ENCODE measurements at places on chromosomes 1 and 21. TPM values are rescaled to one million over a fixed set of nuclear protein-coding genes. Genes with fewer than 3 reads are reported as not detected.
A peak's percentile ranks its signal among the peaks of the same experiment; 100 is the strongest.

The PDC gene
- not detected for total RNA-seq

The HCRTR1 gene
- not detected for total RNA-seq

The RORC gene
- total RNA-seq: 11.3 TPM

The DFFA gene
- total RNA-seq: 41.0 TPM

The CNR2 gene
- not detected for total RNA-seq

The LRRC53 gene
- not detected for total RNA-seq

The C1orf185 gene
- total RNA-seq: not detected

The TOMM40L gene
- total RNA-seq: 13.3 TPM

The TMEM167B gene
- 54.9 TPM for total RNA-seq

The SLAMF8 gene
- not detected for total RNA-seq

The ZNF683 gene
- total RNA-seq: not detected

The CFAP45 gene
- 2.8 TPM for total RNA-seq

The SCMH1 gene
- total RNA-seq: 24.3 TPM

The BEND5 gene
- 0.73 TPM for total RNA-seq

The OPRD1 gene
- 0.05 TPM for total RNA-seq

The RPL22 gene
- total RNA-seq: 514 TPM

GRCh38 chr1:248857201-248857600, 1.7 kb downstream of the ZNF692 start:
- no peak for DNase-seq

GRCh38 chr1:62500210-62500609, 63.4 kb downstream of the USP1 start:
- no peak for DNase-seq

DNA sequence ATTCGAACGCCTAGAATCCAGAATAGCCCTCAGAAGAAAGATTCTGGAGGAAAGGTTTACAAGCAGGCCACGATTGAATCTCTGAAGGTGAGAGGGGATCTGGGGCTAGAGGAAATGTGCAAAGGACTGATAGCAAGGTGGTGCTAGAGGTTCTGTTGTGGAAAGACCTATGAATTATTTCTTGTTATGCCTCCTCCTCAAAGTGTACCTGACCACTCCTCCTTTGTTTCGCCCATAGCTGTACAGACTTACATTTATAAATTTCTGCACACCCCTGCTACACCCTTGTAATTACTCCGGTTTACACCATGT, 986 bp downstream of the TCEANC2 start:
- DNase-seq: no peak

DNA sequence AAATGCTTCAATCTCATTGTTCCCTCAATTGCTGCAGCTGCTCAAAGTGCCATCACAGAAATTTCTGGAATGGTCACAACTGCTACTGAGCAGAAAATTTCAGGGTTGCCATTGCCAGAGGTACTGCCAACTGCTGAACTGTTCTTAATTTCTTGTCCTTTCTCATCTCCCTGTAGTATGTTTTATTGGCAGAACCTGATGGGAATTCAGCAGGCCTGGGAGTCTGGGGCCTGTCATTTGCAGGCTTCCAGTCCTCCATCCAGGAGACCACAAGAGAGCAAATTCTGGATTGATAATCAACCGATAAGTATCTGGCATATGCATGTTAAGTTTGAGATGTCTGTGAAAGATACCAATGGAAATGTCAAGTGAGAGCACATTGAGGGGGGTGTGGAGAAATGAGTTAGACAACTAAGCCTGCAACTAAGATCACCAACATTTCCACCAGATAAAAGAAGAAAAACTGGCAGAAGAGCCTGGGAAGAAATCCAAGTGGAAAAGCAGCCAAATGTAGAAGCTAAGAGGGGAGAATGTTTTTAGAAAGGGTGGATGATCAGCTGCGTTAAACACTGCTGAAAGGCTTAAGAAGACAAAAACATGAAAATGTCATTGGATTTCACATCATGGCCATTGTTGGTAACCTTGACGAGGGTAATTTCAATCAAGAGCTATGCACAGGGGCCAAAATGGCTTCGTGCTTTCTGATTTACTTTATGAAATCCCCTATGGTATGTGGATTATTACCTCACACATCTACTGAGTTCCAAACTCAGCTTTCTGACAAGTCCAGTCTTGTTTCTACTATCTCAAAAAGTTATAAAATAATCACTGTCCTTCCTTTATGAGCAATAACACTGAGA, 648.1 kb downstream of the PLPP3 start:
- no peak for DNase-seq

DNA sequence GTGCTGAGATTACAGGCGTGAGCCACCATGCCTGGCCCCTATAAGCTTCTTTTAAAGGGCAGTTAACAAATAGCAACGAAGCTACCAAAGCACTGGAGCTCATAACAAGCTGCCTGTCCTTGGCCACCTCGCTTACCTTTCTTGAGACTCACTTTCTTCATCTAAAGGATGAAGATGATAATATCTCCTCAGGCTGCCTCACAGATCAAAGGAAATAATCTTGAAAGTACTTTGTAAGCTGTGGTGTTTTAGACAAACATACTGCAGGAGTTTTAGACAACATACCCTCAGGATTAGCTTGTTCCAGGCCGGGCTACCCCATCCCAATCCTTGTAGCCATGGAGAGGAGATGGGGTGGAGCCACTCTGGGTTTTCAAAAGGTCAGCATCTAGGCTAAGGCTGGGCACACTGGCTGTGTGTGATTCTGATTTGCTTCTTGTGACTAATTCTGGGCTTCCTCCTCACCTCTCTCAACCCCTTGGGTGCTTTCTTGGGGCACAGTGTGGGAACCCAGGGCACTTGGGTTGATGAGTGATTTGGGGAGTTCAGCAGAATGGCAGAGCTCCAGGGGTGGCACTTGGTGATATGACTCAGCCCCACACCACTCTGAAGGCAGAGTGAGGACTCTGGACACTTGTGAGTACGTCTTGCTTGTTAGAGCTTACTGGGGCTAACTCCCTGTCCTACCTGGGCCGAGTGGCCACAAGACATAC, 5.2 kb downstream of the GPR25 start:
- DNase-seq: peak; percentile 58

DNA sequence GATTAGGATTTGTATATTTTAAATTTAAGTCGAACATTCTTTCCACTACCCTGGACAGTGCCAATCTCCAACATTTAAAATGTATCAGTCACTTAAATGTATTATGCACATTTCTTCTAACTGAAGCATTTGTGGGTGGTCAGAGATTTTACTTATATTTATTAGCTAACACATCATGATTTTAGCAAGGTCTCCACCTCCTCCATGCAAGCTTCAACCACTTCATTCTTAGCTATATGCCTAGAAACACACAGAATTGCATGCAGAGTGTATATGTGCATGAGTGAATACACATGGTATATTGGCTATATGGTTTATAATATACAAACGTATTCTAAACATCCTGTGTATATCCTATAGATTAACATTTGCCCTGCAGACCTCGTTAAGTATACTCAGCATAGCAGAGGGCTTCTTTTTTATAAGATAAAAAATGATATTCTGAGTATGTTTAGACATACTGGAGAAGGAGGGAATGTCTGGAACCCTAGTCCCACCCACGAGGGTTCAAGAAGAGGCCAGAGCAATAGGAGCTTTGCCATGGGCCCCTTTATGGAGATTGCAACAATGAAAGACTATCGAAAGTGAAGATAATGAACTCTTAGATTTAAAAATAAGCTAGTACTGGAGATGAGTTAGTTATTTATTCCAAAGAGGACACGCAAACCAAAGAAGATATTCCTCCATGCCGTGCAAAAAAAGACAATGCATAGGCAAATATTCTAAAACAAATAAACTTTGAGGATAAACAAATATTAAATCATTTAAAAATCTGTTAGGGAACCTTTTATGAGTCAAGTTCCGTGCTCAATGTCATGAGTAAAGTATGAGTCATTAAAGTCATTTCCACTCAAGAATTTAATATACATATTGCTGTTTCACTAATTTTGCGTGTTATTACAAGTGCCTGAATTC, 480.4 kb downstream of the SIPA1L2 start:
- no peak for DNase-seq

DNA sequence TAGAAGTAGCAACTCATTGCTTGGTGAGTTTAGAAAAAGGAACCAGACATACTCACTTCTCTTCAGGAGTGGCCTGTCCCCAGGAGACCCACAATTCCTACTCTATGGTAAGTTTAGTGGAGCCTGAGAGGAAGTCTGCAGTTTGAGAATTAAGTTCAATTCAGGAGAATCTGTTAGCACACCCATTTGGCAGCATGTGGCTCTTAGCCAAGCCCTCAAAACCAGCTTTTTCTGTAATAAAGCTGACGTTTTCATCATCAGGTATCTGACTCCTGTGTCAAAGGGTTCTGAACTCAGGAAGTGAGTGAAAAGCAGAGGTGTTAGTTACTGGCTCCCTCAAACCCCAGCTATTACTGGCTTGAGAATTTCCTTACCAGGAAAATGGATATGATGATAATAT, 20.4 kb upstream of the RGS16 start:
- DNase-seq: no peak

GRCh38 chr21:41845310-41846032, 33.7 kb downstream of the PRDM15 start:
- no peak for DNase-seq

GRCh38 chr1:209705033-209705598, 470 bp downstream of the HSD11B1 start:
- DNase-seq: no peak

DNA sequence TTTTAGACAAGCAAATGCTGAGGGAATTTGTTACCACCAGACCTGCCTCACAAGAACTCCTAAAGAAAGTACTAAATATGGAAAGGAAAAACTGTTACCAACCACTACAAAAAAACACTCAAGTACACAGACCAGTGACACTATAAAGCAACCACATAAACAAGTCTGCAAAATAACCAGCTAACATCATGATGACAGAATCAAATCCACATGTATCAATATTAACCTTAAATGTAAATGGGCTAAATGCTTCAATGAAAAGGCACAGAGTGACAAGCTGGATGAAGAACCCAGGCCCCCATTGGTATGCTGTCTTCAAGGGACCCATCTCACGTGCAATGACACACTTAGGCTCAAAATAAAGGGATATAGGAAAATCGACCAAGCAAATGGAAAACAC, 529.9 kb upstream of the CAMK1G start:
- DNase-seq: no peak

GRCh38 chr1:39295901-39296300, 91.4 kb downstream of the MACF1 start:
- no peak for DNase-seq

DNA sequence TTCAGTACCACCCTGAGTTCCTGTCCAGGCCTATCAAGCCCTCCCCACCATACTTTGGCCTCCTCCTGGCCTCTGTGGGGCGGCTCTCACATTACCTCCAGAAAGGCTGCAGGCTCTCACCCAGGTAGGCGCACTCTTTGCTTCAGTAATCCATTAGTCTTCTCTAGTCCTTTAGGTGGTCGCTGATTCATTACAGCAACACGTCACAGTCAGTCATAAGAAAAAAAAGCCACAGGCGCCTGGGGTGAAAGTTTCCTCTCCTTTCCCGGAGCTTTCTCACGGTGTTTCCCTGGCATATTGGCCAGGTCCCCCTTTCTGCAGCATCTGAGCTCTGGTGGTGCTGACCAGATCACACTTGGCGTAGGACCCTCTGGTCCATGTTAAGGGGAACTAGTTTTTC, 12.1 kb downstream of the SLFNL1 start:
- DNase-seq: no peak

DNA sequence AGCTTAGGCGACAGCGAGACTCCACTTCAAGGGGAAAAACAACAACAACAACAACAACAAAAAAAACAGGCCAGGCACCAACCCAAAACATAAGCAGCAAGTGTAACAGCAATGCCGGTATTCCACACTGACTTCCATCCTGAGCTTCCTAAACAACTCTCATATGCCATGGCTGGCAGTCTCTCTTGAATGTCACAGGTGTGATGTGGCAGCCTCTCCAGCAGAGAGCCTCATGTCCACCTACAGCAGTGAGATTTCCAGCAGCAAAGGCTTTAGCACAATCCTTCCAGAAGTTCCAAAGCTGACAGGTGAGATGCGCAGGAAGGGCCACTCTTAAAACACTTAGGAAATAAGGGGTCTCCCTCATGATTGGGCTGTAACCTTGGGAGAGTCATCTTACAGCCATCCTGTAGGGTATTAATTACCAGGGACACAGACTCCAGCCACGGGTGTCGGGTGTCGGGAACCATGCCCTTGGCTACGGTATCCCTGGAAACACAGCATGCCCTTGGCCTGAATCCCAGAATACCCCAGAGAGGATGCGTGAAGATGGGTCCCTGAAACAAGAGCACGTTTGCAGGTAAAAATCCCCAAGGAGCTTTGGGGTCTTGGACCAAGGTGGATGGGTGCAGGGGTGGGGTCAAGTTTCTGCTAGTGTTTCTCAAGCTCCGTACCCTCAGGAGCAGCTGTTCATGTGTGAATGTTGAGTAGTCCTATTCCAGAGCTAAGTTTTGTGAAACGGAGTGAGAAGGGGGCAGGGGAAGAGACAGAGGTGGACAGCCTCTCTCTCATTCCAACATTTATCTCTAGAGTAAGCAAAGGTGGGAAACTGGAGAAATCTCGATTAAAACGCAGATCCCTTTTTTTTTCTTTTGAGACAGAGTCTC, 31.4 kb downstream of the CLSTN1 start:
- DNase-seq: no peak

- no peak for DNase-seq
Measured at GRCh38 chr1:25523542-25523941, 19.9 kb upstream of the LDLRAP1 start.

GRCh38 chr1:184753608-184754475, 816 bp downstream of the EDEM3 start:
- DNase-seq: peak; percentile 42

- DNase-seq: no peak
Measured at GRCh38 chr21:28431527-28432200, 561.0 kb downstream of the LTN1 start.

- DNase-seq: no peak
Measured at GRCh38 chr1:59549903-59550302, 253.0 kb downstream of the FGGY start.

- DNase-seq: no peak
Measured at GRCh38 chr1:35931446-35932157, 697 bp downstream of the AGO3 start.

DNA sequence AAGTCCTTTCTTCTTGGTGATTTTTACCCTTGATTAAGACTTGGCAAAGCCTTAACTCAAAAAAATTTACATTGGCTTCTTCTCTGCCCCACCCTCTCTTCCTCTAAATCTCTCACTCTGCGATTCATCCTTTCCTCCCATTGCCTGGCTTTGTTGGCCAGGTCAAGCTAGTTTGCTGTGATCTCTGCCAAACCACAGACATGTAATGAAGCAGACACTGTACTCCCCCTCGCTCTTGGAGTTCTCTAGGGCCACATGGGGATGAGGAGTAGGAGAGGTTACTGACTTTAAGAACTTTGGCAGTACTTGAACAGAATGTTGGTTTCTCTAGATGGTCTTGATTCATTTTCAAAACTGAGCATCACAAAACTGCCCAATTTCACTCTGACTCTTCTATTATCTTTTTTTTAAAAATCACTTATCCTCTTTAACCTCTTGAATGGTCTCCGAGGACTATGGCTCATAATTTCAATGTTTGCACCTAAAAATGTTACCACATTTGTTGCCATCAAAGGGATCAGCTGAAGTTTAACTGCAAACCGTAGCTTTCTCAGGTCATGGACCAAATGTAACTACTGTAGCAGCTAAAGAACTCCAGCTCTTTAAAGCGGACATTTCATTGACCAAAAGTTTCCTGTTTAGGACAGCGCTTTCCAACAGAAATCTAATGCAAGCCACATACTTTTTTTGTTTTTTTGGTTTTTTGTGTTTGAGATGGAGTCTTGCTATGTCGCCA, 62.7 kb upstream of the IPO9 start:
- DNase-seq: no peak
